GF-D8 (cell line): ENCODE measurements at places on chromosomes 13 and 19.

DNA sequence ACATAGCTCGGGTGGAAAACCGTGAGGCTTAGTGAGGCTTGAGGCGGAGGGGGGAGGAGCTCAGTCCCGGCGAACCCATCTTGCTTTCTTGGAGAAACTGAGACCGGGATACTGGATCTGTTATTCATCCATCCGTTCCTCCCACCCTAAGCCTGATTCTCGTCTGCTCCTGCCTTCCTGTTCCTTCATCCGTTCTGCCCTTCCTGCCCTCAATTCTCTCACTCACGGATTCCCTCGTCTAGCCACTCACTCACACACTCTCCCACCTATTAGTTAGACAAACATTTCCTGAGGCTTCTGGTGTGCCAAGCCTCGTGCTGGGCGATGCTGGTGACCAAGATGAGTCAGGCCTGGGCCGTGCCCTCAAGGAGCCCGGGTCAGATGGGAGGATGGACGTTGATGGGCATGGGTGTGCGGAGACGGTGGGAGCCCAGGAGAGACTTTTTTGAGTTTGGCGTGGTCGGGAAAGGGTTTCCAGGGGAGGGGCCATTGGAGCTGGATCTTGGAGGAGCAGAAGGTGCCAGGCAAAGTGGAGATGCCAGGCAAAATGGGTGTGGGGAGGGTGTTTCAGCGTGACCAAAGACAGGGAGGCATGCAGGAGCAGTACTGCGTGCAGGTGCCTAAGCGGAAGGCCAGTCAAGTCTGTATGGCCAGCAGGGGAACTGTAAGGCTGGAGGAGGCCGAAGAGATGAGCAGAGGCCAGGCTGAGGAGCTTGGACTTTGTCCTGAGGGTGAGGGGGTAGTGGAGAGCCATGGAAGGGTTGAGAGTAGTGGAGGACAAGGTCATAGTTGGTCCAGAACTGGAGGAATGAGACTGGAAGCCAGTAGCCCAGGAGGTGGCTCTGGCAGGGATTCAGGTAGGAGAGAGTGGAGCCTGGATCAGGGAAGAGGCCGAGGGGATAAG, 7.4 kb upstream of the CNFN start:
- DNase-seq = no peak

DNA sequence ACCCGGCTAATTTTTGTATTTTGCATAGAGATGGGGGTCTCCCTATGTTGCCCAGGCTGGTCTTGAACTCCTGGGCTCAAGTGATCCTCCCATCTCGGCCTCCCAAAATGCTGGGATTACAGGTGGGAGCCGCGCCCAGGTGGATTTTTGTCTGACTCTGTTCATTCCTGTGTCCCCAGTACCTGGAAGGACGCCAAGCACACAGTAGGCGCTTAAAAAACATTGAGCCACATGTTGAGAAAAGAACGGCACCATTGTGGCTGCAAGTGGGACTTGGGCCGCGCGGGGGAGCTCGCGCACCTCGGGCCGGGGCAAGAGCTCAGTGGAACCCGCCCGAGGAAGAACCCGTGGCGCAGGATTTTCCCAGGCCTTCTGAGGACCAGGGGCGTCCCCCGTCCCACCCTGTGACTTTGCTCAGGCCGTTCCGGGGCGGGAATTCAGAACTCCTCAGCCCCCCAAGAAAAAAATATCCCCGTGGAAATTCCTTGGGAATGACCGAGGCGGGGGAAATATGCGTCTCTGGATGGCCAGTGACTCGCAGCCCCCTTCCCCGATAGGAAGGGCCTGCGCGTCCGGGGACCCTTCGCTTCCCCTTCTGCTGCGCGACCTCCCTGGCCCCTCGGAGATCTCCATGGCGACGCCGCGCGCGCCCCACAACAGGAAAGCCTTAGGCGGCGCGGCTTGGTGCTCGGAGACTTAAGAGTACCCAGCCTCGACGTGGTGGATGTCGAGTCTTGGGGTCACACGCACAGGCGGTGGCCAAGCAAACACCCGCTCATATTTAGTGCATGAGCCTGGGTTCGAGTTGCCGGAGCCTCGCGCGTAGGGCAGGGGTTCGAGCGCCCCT, 1.4 kb upstream of the ICAM1 start:
- peak; percentile 48 for DNase-seq

DNA sequence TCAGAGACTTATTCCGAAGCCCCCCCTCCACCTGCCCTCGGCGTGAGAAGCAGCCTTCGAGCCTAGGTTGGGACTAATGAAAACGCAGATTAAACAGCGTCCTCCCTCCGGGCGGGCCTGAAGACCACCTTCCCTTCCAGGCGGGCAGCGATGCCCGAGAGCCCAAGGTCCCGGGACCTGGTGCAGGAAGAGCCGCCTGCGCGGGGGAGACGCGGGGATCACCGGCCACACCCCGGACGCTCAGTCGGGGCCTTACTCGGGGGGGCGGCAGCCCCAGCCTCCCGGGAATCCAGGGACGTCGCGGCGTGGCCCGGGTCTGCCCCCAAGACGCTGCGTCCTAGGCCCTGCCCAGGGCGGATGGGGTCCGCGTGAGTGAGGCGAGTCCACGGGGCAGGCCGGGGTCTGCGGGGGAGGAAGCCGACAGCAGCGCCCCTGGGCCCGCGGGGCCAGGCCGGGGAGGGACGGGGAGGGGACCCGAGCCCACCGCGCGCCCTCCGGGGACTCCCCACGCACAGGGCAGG, 33.3 kb upstream of the SPACA7 start:
- no peak for DNase-seq

DNA sequence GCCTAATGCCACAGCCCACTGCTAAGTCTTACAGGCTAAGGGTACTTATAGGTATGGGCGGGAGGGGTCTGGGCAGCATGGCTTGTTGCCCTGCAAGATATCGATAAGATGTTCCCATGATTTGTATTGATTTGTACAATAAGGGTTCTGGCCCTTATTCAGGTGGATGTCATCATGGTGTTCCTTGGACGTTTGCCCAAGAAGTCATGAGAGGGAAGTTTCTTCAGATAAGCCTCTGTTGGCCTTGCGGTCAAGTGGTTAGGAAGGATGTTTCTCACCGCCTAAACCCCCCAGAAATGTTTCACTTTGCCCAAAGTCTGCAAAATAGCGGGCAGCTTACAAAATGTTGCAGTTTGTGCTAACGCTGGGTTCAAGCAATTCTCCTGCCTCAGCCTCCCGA, 7.3 kb downstream of the PARP4 start:
- DNase-seq = peak; percentile 74

DNA sequence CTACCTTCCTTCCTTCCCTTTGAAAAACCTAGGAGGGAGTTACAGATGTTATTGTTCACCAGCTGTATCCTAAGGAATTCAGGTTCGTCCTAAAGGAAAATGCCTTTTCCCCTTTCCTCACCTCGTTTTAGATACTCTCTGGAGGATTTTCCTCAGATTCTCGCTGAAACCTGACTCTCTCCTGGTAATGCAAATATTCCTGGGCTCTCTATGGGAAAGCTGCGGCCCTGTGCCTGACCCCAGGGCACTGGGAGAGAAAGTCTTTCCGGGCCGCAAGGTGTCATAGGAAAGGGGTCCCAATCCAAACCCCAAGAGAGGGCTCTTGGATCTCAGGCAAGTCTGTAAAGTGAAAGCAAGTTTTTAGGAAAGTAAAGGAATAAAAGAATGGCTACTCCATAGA, 13.1 kb upstream of the OR1M1 start:
- DNase-seq = no peak

DNA sequence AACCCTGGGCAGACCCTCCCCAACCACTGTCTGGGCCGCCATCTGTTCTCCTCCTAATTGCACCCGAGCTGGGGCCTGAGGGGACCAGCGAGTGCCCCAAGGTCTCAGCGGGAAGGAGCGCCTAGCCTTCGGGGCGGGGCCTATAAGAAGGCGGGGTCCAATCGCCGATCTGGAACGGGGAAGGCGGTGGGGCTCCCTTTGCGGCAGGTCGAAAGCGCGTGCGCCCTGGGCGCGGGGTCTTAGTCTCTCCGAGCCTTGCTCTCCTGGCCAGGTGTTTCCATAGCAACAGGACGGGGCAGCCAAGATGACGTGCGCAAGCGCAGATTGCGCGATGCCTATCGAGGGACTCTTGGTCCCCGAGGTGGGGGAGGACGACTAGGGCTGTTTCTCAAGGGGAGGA, 2.8 kb downstream of the MAST1 start:
- no peak for DNase-seq

DNA sequence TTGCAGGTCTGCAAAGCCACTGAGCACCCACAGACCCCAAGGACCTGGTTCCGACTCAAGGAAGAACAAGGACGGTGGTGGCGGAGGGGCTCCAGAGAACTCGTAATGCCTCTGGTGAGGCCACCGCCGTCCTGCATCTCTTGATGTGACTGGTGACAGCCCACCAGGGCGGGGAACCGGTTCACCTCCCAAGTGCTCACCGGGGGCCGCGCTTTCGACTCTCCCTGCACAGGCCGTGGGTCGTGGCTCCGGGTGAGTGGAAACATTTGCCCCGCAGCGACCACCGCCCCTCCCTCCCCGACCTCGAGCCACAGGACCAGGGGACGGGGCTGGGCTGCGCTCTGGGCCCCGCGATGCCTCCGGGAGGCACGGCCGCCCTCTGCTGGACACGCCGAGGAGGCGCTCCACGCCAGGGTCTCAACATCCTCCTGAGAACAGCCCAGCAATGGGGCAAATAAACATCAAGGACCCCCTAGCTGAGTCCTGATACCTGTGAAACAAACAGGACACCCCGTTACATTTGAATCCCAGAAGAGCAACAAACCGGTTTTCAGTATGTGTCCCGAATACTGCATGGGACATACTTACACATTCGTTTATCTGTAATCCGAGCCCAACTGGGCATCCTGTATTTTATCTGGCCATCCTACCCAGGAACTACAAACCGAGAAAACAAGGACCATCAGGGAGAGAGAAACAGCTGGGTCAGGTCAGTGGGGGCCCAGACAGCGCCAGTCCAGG, 3.9 kb upstream of the PLPP2 start:
- DNase-seq = no peak

- no peak for DNase-seq
Measured at GRCh38 chr19:40466985-40467734, at the start of gene SPTBN4. SPTBN4 (plus strand) TSS chr19:40467001; CDS start chr19:40472622, 5,621 bp downstream.

GRCh38 chr19:8681345-8682029, 17.1 kb downstream of the ACTL9 start:
- no peak for DNase-seq

DNA sequence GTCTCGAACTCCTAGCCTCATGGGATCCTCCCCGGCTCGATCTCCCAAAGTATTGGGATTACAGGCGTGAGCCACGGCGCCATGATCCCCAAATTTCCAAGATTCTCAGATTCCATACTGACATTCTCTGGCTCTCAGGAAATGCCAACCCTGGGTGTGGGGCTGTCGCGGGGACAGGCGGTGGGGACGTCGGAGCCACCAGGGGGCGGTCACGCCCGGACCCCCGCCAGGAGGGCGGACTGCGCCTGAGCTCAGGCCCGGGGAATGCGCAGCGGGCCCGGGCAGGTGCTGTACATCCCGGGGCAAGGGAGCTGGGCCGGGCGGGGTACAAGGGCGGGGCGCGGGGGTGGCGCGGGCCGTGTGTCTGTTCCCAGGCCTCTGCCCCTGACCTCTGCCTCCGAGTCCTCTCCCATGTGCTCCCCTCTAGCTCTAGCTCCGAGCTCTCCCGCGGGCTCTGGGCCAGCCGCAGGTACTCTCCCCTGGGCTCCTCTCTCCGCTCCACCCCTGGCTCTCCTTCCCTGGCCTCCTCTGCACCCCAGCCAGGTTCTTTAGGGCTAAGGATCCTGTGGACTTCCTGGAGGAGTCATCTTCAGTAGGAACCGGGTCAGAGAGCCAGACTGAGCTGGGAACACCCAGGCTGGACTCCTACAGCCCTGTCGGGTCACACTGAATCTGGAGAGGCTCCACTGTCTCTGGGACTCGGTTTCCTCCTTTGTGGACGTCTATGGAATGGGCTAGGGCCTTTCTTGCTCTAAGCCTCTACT, 2.4 kb downstream of the PPP1R13L start:
- DNase-seq = no peak

GRCh38 chr13:44437356-44438233, 64.0 kb downstream of the SERP2 start:
- DNase-seq = peak; percentile 46

- no peak for DNase-seq
Measured at GRCh38 chr19:42204664-42205063, 12.8 kb downstream of the DEDD2 start.

DNA sequence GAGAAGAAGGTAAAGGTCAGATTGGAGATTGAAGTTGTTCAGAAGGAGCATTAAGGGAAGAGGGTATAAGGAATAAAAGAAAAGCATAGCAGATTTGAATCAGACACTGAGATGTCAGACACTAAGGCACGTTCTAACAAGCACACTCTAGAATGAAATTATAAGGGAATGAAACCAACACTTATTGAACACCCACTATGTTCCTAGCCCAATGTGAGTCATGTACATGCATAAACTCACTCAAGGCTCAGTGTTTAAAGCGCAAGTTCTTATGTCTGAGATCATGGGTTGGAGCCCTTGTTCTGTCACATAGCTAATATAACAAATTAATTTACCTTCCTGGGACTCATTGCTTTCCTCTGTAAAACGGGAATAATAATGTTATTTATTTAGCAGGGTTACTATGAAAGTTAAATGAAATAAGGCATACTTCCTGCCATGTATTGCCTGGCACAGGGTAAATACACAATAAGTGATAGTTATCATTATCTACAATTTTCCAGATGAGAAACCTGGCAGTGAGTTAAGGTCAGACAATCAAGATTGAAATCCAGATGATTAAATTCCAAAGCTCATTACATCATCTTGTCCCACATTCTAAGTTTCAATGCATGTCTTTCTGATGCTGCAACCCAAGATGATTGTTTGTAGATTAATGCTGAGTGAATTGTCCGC, 68.3 kb upstream of the DACH1 start:
- no peak for DNase-seq
